ENCODE measurements at places on chromosomes 4 and X.
A peak's percentile ranks its signal among the peaks of the same experiment; 100 is the strongest.

- DNase-seq, result no peak
Observed at GRCh38 chrX:16797841-16798240, 11.6 kb downstream of the TXLNG start.

GRCh38 chr4:25818371-25818871 lies 44.4 kb downstream of the SEL1L3 start:
- no peak for DNase-seq

- peak; percentile 28 for DNase-seq
Observed at GRCh38 chr4:77852892-77853495, 9.6 kb upstream of the MRPL1 start.

- no peak for DNase-seq
Observed at GRCh38 chr4:104795264-104795939, 300.7 kb upstream of the CXXC4 start.

DNA sequence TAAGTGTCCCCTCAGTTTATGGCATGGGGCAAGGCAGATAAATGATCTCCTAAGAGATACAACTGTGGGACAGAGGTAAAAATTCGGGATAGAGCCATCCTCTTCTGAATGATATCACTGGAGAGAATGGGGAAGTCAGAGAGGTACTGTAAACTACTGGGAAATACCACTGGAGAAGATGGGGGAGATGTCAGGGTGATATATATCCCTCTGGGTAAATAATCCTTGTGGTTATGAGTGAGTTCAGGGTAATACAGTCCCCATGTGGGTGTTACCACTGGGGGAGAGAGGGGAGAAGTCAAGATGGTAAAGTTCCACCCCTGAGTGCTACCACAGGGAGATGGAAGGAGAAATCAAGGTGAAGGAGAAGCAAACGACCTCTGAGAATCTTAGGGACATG lies 63.9 kb upstream of the ZNF81 start:
- DNase-seq, result no peak

GRCh38 chr4:82499738-82500434 lies 61.9 kb downstream of the TMEM150C start:
- no peak for DNase-seq

GRCh38 chrX:27996132-27996531 lies 14.9 kb upstream of the DCAF8L1 start:
- no peak for DNase-seq

GRCh38 chr4:183571350-183571941 lies 66.6 kb downstream of the ING2 start:
- no peak for DNase-seq

- no peak for DNase-seq
Observed at GRCh38 chr4:169621731-169622492, 1.5 kb downstream of the CLCN3 start.

DNA sequence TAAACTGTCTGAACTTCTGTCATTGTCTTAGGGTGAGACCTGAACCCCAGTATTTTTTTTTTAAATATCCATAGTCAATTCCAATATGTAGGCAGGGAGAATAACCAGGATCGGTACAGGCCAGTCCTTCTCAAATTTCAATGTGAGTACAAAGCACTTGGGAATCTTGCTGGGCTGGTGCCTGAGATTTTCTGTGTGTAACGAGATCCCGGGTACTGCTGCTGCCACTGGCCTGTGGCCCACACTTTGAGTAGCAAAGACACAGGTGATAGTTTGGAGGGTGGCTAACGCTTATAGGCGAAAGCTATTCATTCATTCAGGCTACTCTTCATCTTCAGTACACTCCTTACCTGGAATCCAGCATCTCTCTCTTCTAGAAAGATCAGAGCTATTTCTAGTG lies 923.6 kb upstream of the TENM3 start:
- DNase-seq, result no peak

- no peak for DNase-seq
Observed at GRCh38 chr4:82799006-82799881, 648 bp upstream of the SCD5 start.

GRCh38 chr4:36213977-36214376 lies 30.3 kb downstream of the ARAP2 start:
- no peak for DNase-seq

- no peak for DNase-seq
Observed at GRCh38 chrX:104137496-104137895, 19.3 kb downstream of the SLC25A53 start.

- no peak for DNase-seq
Observed at GRCh38 chr4:2745516-2745915, 10.6 kb downstream of the TNIP2 start.

- no peak for DNase-seq
Observed at GRCh38 chr4:21806991-21807390, 141.6 kb downstream of the KCNIP4 start.

GRCh38 chr4:110294165-110294564 lies 95.8 kb upstream of the ELOVL6 start:
- no peak for DNase-seq

DNA sequence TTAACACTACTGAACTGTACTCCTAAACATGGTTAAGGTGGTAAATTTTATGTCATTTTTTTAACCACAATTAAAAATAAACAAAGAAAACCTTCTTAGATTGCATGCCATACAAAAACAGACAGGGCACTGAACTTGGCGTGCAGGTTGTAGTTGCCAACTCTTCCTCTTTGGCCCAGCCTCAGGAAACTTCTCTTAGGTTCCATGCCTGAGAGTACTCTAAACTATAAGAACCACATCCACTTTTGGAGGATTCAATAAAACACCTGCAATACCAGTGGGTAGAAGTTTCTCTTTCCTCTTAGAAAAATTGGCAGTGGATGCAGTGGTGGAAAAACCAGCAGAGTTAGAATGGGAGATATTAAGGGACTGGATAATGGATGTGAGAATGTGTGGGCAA lies 103.4 kb downstream of the LUZP4 start:
- DNase-seq, result no peak

DNA sequence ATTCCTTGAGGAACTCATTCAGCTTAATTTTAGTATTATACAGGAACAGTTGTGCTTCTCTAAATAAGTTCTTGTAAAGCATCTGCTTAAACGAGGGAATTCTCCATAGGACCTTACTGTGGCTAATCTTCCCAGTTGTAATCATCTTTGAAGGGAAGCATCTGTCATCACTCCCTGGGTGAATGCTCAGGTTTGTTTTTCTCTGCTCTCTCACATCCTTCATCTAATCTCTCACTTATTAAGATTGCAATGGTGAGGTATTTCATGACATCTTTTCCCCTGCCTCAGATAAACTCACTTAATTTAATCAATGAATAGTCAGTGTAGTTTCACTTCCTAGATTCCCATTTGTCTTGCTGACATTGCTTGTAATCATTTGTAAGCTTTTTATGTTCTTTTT lies 121.8 kb upstream of the ADAMTS3 start:
- DNase-seq, result no peak

Data from activated CD4-positive, alpha-beta T cell treated with anti-CD3 and anti-CD28 coated beads for 1 hour (primary cell).